Sciatic nerve (tissue), 2 donors: ENCODE measurements at places on chromosomes 5 and 9.

DNA sequence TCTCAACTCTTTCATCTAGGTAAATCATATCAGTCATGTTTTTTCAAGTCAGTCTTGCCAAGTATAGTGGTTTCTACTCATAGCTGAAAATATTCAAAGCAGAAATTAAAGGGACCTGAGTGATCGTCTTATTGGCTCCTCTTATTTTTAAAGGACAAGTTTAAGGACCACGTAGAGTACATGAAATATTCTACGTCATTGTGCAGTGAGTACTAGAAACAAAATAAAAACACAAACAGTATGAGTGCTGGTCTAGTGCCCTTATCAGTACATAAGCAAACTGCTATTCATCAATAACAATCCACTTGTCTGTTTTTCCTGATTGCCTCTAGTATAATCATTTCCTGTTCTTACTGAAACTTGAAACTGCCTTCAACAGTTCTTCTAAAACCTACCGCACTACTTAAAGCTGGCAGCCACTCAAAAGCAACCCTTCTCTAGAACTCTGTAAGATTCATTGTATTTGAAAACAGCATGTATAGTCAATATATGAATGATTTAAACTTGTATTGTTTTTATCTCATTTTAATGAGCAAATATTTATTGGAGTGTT, 853.7 kb downstream of the TAF11L14 start:
- no peak for DNase-seq

DNA sequence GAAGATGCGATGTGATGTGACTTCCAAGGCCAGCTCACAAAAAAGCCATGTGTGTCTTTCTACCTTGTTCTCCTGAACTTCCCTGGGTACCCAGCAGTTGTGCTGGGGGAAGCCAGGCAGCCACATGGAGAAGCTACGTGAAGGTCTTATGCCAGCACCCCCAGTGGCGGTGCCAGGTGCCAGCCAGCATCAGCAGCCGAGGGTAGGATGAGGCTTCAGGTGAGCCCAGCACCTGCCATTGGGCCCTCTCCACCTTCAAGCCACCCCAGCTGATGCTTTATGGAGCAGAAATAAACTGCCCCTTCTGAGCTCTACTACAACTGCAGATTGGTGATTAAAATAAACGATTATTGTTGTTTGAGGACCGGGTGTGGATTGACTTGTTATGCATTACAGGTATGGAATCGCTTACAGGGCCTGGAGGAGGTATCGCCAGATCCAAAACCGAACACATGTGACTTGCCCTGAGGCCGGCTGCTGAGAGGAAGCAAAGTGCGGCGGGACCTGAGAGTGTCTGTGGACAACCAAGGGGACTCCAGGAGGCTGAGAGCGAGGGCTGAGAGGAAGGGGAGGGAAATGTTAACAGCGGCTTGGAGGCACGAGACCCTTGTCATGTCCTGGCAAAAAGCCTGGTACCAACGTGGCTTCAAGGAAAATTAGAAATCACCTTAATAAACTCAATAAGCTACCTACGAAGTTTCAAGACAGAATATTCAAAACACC, 36.0 kb upstream of the OLFM1 start:
- DNase-seq: no peak

DNA sequence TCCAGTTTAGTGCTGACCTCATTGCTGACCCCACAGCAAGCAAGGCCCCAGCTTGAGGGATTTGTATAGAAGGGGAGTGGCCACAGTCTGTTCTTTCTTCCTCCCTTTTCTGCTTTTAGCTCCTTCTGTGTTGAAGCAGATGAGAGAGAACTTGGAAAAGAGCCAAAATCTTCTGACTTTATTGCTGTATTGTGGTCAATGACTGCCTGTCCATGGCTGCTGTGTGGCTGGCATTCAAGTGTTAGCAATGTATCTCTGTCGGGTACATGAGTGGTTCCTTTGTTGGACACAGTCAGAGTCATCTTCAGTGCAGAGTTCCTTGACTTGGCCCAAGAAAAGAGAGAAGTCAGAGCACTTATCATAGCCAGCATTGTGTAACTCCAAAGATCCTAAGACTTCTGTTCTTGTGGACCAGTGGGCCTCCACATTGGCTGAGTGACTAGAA, 154.1 kb downstream of the LRRC70 start:
- DNase-seq: no peak

DNA sequence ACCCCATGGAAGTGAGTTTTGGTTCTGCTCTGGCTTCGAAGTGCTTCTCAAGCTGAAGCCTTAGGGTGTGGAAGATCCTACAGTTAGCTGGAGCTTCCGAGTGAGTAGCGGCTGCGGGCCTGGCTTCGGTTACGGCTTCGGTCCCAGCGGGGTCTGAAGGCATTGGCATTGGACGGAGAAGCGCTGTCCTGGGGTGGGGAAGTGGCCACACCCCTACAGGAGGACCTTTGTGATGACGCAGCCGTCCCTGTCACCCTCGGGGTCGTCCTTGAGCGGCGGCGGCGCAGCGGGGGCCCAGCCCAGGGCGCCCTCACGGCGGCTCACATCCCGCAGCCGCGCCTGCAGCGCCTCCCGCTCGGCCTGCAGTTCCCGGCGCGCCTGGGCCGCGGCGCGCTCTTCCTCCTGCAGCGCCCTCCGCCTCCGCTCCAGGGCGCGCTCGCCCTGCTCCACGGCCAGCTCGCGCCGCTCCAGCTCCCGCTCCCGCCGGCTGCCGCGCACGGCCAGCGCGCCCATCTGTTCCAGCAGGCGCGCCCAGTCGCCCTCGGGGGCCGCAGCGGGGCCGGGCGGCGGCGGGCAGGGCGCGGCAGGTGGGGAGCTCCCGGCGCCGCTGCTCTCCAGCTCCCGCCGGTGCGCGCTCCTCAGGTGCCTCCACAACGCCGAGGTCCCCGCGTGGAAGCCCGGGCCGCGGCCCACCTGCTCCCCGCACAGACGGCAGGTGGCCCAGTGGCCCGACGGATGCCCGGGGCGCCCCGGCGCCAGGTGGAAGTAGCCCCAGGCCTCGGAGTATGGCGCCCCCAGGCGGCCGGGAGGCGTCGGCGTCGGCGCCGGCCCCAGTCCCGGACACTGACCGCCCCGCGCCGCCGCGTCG, 9.9 kb downstream of the ZBED3 start:
- DNase-seq: peak; percentile 86

DNA sequence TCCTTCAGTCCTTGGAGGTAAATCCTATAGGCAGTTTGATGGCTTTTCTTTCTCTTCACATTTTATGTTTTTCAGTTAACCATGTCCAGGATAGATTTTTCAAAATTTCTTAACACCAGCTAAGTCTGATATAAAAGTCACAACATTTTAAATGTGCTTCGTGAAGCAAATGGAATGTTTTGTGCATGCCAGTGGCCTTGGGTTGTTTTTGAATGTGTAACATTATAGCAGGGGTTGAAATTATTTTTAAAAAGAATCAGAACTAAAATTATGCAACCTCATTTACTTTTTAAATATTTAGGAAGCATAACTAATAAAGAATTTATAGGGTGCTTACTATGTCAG, 201.1 kb downstream of the ARHGEF28 start:
- DNase-seq: no peak

DNA sequence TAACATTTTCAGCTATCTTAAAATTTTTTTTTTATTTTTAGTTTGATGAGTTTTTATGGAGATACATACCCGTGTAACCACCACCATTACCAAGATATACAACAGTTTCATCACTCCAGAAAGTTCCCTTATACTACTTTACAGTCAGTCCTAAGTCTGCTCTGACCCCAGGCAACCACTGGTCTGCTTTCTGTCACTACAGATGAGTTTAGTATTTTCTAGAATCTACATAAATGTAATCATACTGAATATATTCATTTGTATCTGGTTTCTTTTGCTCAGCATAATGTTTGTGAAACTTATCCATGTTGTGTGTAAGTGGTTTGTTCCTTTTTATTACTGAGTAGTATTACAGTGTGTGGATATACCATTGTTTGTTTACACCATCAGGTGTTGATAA, 127.8 kb downstream of the GAS1 start:
- DNase-seq: no peak

DNA sequence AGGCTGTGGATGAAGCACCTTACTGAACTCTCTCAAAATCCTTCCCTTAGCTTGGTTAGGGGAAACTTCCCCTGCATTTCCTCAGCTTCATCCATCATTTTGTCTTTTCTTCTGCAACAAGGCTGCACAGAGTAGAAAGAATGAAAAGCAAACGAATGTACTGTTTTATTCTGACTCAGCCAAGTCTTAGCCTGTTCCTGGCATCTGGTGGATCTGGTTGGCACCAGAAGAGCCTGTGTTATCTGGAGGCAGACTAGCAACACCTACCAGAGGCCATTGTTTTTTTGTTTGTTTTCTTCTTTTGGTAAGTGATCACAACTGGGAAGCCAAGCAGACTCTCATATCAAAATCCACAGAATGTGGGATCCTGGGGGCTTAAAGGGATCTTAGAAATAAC, 200.7 kb downstream of the FANCC start:
- DNase-seq: no peak

GRCh38 chr5:32421075-32421474, 23.5 kb downstream of the ZFR start:
- DNase-seq: no peak
